Activated T-cell treated with anti-CD3 and anti-CD28 coated beads, Interleukin-2, amount 50 U/mL, for 48 hours (primary cell): ENCODE measurements at places on chromosomes 12 and 14.

GRCh38 chr12:95328708-95329107, 111.1 kb downstream of the VEZT start:
- no peak for DNase-seq

DNA sequence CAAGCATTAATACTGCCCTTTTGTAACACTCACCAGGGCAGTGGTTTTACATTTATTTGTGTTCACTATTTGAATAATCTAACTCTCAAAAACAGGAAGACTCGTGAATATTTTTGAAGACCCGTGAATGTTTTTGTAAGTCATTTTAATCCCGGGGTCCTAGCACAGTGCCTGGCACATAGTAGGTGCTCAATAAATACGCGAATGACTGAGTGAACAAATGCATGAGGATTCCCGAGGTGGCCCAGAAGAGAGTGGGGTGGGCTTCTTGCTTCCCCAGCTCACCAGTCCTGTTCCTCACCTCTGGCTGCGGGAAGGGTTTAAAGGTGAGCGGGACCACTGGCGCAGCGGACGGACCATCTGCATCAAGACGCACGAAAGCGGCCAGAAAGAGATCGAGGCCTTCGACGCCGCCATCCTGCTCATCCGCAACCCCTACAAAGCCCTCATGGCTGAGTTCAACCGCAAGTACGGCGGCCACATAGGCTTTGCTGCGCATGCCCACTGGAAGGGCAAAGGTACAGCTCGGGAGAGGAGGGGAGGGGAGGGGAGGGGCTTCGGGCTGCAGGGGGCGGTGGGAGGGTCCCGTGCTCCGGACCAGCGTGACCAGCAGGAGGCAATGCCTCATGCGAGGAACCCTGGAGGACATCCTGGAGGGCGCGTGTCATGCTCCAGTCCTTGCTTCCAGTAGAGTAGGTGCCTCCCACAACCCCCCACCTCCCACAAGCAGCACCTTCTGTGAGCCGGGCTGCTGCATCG, 98.9 kb downstream of the CMKLR1 start:
- no peak for DNase-seq

- no peak for DNase-seq
Measured at GRCh38 chr12:92556141-92556540, 146.6 kb upstream of the PLEKHG7 start.

DNA sequence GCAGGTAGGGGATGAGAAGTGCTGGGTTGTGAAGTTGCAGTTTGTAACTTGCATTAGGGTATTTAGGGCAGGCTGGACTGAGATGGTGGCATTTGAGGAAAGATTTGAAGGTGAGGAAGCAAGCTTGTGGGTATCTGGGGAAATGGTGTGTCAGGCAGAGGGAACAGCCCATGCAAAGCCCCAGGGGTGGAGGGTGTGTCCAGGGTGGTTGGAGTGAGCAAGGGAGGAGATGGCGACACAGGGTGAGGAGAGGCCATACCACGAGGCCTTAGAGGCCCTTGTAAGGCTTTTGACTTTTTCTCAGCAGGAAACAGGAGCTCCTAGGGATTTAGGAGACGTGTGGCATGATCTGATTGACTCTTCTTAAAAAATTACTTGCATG, 136.9 kb downstream of the NUAK1 start:
- DNase-seq, result no peak

GRCh38 chr14:69895109-69895508, 15.9 kb downstream of the SMOC1 start:
- DNase-seq, result no peak

- DNase-seq, result no peak
Measured at GRCh38 chr12:120404271-120404670, 33.6 kb upstream of the COX6A1 start.

GRCh38 chr12:5872745-5873144, 72.3 kb downstream of the ANO2 start:
- DNase-seq, result no peak

DNA sequence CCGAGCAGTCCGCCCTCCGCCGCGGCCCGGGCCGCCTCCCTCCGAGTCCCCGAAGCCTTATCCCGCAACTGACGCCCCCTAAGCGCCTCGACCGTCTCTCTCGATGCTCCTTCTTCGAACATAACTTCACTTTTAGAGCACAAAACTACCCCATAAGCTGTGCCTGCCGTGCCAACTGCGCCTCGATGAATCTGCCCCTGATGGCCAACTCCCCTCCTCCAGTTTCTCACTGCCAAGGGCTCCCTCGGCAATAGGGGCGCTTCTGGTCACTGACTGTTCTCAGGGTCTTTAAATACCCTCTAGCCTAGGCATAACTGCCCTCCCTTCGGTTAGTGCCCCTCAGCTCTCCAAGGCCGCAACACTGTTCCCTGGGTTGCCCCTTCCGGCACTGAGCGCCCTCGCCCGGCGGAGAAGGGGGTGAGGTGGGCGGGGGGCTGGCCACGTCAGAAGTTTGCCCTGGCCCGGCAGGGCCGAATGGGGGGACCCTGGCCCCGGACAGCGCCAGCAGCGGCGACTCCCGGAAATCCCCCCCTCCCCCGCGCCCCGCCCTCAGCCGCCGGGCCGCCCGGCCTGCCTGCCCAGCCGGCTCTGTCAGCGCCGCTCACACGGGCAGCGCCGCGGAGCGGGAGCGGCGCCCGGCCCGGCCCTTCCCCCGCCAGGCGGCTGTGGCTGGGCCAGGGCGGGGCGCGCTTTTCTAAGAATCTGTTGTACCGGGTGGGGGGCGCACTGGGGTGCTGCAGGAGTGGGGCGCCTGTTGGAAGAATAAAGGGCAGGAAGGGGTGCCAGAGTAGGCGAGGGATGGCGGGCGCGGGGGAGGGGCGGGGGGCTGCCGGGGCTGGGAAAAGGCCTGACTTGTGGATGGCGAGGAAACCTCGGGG, 10.6 kb downstream of the RARG start:
- DNase-seq, result peak; percentile 74

DNA sequence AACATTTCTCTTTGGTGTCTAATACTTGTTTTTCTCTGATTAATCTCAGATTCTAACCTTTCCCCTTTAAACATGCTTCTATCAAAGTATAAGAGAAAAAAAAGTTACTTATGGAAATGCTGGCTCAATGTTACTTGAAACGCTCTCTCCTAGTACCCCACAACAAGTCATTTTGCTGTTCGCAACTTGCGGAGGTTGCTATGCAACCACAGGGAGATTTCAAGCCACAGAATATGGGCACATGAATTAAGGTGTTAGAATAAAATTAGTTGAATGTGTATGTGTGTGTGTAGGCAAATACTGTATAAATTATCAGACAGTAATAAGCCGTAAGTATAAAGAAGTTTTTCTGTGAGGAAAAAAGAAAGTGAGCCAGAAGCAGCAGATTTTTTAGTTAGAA, 80.6 kb downstream of the CCDC59 start:
- DNase-seq, result no peak

DNA sequence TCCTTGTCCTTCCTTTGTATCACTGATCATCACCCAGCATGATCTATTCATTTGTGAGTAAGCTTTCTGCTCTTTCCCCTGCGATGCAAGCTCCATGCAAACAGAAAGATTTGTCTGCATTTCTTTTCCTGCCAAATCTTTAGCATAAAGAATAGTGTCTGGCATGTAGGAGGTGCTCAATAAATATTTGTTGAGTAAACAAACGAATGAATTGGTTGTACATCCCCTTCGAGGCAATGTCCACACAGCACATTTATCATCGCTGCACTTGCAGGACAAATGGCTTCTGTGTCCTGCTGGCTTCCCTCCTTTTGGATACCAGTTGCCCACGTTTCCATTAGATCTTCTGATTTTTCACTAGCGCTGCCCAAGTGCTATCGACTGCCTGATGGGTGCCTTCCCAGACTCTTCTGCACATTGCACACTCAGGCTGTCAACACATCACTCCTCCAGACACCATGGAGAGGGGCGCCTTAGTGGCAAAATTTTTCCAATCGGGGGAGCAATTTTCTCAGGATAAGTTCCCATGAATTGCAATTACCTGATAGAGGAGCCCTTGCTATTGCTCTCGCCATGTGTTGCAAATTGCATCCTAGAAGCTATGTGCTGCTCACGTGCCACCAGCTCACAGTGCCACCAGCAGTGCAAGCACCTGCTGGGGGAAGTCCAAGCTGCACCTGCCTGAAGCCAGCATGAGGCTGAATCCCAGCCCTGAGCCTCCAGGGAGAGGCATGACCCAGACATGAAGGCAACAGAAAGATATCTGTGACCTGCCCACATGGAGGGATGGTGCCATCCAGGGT, 206.6 kb downstream of the KIF26A start:
- DNase-seq, result no peak

- peak; percentile 25 for DNase-seq
Measured at GRCh38 chr12:50734409-50735263, 29.3 kb upstream of the ATF1 start.

- DNase-seq, result no peak
Measured at GRCh38 chr14:88710709-88711108, 82.0 kb downstream of the EML5 start.

- DNase-seq, result peak; percentile 32
Measured at GRCh38 chr14:33475623-33476022, 475.3 kb downstream of the EGLN3 start.

- DNase-seq, result no peak
Measured at GRCh38 chr14:21668377-21668776, 5.2 kb downstream of the OR4E1 start.

DNA sequence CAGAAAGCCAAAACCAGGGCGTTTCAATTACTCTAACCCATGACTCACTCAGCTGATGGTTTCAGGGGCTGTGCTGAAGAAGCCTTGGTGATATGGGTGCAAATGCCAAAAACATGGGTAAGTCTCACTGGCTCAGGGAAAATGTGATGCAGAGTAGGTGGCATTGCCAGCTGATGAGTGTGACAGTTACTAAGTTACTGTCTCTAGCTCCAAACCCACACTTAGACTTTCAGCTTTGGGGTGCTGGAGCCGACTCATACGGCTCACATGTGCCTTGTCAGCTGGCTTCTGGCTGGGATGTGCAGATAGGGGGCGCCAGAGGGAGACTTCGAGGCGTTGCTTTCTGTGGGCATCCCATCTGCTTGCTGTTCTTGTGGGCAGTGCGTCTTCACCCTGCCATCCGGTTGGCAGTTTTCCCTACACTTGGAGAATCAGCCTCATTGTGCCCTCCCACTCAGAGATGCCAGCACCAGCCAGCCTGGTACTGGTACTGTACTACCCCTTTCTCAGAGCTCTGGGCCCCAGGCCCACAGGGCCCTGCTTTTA, 11.1 kb upstream of the KRT7 start:
- peak; percentile 88 for DNase-seq

DNA sequence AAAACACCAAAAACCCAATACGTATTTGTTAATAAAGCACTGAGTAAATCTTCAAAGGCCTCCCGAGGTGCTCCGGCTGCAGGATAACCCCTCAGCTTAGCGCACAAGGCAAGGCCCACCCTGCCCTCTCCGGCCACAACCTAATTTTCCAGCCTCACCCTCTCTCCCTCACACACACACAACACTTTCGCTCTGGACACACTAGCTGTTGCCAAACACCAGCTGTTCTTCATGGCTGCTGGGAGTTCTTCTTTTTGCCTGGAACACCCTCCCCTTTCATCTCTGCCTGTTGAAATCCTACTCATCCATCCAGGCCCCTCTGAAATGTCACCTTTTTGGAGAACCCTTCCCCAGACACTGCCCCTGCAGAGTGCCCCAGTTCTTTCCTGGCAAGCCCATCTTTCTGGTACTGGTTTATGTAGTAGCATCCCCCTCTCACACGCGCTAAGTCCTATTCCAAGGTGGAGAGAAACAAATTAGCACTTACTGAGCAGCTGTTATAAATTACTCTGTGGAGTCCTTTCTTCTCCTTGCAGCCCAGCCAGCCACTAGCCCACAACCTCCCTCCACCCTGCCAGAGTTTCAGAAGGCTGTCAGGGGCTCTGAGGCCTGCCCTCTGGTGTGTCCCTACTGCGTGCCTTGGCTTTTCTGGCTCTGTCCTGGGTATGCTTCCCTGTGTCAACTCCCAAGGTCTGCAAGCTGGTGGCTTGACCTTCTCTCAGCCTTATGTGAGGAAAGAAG, 805 bp upstream of the CRACR2A start:
- DNase-seq, result peak; percentile 39

GRCh38 chr14:77206261-77206824, 24.7 kb downstream of the TMEM63C start:
- no peak for DNase-seq

DNA sequence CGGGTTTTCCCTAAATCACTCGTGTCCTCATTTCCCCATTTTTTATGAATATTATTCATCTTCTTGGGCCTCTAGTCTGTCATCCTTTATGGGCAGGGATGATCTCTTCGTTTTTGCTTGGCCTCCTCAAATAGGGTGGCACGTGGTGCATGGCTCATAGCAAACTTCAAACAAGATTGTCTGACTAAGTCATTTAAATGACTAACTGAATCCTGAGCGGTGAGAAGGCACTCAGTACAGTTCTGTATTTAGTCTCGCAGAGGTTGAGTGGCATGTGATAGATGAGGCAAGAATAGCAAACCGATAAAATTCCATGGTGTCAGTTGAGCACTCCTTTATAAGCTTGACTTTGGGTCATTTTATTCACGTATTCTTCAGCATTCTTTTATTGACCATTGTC, 5.7 kb upstream of the JDP2 start:
- DNase-seq, result peak; percentile 32

- no peak for DNase-seq
Measured at GRCh38 chr14:95915330-95915729, 38.7 kb downstream of the TUNAR start.

DNA sequence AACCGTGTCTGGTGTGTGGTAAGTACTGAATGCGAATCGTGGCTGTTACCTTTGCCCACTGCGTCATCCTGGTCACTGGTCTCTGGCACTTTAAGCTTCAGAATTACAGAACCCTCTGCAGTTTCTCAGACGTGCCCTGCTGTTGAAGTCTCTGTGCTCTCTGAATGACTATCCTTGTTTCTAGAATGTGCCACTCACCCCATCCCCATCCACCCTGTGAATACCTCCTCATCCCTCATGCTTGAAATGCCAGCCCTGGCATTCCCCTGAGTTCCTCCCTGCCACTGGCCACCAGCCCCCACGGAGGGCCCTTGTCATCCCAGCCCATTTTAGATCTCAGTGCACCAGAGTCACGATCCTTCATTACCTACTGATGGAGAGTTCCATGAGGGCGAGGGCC, 21.3 kb downstream of the TPCN1 start:
- no peak for DNase-seq

DNA sequence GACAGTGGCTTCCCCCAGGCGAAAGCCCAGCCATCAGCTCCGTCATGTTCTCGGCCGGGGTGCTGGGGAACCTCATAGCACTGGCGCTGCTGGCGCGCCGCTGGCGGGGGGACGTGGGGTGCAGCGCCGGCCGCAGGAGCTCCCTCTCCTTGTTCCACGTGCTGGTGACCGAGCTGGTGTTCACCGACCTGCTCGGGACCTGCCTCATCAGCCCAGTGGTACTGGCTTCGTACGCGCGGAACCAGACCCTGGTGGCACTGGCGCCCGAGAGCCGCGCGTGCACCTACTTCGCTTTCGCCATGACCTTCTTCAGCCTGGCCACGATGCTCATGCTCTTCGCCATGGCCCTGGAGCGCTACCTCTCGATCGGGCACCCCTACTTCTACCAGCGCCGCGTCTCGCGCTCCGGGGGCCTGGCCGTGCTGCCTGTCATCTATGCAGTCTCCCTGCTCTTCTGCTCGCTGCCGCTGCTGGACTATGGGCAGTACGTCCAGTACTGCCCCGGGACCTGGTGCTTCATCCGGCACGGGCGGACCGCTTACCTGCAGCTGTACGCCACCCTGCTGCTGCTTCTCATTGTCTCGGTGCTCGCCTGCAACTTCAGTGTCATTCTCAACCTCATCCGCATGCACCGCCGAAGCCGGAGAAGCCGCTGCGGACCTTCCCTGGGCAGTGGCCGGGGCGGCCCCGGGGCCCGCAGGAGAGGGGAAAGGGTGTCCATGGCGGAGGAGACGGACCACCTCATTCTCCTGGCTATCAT, 663 bp downstream of the PTGER2 start:
- peak; percentile 69 for DNase-seq

GRCh38 chr12:1356285-1356684, 238.1 kb downstream of the FBXL14 start:
- DNase-seq, result no peak
